ENCODE measurements at places on chromosomes 2 and 18.

GRCh38 chr2:19369341-19369955 is 11.0 kb upstream of the OSR1 start:
- no peak for DNase-seq

DNA sequence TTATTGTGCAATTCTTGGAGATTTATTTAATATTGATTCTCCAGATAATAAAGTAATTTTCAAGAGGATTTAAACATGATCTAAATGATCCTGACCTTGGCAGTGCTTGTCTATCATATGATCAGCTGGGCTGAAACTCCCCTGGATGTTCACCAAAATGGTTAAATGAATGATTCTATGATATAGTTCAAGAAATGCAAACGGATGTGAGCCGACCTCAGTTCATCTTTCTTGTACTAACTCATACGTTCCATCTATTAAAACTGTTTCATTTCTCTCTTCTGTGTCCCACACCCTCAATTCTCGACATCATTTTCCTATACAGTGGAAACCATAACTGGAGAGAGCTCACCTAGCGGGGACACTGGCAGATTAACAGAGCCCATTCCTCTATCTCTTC is 281.7 kb upstream of the CCDC68 start:
- no peak for DNase-seq

GRCh38 chr18:21991081-21991534 is 178.3 kb upstream of the GATA6 start:
- no peak for DNase-seq

DNA sequence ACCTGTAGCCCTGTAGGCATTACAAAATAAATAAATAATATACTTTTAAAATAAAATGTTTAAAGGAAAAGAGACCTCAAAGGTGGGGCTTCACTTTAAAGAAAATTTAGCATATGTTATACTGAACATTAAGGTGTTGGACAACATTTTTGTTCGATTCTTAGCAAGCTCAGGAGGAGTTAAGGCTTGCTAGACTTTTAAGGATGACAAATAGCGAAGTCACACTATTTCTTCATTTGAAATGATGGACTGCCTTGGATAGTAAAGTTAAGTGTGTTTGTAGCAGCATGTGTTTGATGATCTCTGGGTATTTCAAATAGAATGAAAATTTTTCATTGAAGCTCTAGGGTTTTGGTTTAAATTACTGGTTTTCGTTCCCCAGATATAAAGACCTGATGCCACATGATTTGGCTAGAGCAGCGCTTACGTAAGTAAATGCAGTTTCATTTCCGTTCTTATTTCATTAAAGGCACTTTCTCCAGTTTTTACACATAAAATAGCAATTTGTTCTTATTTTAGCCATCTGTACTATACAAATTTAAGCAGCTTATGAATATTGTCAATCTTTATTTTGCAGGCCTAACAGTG is 24.9 kb downstream of the HADHB start:
- DNase-seq, result no peak

DNA sequence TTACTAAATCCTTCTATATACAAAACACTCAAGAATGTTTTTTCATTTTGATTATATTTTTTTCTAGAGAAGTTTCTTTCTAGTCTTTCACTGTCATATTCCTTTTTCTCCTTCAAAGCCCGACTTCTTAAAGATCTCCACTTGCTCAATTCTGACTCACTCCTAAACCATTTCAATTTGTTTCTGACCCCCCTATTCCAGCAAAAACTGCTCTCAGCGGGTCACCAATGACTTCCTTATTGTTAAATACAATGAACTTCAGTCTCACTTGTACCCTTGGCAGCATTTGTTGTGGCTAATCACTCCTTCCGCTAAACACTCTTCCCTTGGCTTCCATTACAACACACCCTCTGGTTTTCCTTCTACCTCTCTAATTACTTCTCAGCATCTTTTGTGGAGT is 111.1 kb upstream of the RBBP8 start:
- no peak for DNase-seq

DNA sequence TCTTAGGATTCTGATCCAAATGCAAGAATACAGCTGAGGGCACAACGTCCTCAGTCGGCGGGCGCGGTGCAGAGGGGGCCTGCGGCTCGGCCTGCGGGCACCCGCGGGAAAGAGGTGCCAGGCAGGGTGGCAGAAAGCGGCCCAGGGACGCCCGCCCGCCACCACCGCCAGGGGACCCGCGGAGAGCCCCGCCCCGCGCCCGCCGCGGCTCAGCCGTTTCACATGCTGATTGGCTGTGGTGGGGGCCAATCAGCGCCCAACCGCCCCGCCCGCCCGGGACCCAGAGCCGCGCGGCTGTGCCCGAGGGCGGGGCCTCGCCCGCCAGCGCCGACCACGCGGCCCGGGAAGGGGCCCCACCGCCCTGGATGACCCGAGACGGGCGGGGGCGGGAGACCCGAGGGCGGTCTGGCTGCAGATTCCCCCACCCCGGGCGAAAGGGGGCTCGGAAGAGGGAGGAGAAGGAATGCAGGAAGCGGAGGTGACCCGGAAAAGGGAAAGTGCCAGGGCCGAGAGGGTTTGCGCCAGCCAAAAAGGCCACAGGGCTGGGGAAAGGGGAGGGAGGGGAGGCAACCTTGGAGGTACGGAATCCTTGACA is 8.0 kb downstream of the IRS1 start:
- DNase-seq, result peak; percentile 78

GRCh38 chr18:57816208-57816954 is 13.3 kb upstream of the ATP8B1 start:
- no peak for DNase-seq

DNA sequence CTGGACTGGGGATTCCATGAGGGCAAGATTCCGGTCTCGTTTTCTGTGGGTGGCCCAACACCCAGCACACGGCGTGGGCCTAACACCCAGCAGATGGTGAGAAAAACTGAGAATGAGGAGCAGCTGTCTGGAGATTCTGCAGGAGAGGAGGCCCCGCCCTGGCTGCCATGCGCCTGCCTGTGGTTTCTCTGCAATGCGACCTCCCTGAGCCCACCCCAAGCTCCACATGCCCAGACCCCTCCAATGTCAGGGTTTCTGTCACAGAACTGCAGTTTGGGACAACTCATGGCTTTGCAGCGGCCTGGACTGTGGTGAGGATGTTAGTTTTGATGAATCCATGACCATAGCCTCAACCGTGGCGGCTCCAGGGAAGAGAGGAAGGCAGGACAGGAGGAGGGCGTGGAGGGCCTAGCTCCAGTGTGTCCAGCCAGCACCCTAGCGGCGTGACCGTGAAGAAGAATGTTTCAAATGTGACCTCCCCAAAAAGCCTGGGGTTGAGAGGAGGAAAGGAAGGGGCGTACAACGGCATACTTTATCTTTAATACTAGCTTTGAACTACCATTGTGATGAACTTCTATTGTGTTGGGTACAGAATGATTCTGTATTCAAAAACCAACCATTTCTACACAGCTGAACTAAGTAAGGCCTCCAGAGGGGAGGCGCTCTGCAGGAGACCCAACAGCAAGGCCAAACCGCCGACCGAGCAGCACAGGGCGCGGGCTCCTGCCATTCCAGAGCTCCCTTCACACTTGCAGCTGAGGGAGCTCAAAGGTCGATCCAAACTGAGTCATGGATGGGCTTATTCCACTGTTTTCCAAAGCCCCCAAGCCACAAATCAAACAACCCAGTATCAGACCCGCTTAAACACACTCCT is 3.4 kb downstream of the PXDN start:
- DNase-seq, result no peak

GRCh38 chr2:167212014-167212648 is 323.9 kb downstream of the XIRP2 start:
- no peak for DNase-seq

- no peak for DNase-seq
These were observed 2.5 kb downstream of the VIT start for GRCh38 chr2:36698993-36699392.

GRCh38 chr2:94996305-94997100 is 29.0 kb upstream of the MAL start:
- DNase-seq, result no peak

DNA sequence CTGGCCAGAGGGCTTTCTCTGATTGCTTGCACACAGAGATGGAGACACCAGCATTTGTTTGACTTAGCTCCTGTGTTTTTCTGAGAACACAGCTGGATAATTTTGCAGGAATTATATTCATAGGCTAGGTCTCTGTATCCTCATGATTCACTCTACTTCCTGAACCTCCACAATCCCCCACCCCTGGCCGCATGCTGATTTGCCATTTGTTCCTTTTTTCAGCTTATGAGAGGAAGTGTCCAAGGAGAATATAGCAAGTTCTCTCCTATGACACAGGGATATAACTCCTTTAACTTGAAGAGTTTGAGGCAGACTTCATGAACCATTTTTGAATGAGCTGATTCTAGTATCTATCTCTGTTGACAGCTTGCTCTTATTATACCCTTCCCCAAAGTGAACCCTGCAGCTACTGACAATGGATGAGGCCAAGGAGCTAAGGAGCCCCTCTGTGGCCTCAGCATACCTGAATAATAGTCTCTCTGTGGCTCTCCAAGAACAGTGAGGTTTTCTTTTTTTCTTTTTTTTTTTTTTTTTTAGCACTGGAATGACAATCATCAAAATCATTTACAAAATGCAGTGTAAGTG is 15.4 kb downstream of the CAVIN2 start:
- no peak for DNase-seq

DNA sequence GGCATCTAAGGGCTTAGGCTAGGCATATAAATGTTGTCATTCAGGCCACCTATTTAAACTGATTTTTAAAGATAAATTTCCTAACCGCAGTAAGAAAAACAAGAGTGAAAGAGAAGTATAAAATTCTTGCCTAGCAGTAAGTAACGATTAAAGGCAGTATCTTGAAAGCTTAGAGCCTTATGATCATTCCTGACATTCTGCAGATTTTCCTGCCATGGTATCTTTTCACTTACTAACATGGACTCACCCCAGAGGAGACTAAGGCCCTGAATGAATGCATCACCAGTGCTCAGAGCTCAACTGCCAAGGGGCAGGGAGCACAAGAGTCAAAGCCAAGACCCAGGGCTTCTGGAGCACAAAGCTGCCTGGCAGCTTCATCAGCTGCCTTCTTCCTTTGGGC is 133.1 kb downstream of the GCA start:
- no peak for DNase-seq

- no peak for DNase-seq
These were observed 21.2 kb upstream of the EPAS1 start for GRCh38 chr2:46275995-46276394.

DNA sequence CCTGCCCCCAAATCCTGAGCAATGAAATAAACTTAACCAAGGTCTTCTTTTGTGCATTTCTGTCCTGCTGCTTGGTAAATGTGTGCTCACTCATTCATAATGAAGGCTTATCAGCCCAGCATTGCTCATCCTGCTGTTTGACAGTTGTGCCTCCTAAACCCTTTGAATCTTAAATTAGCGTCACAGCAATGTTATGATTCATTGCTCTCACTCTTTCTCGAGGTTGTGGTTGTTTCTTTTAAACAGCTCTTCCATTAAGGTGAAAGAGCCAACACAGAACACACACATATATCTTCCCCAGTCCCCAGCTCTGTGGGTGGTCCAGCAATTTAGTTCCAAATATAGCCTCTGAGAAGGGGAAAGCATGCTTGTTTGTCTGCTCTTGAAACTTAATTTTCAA is 84.0 kb downstream of the EVA1A start:
- no peak for DNase-seq

DNA sequence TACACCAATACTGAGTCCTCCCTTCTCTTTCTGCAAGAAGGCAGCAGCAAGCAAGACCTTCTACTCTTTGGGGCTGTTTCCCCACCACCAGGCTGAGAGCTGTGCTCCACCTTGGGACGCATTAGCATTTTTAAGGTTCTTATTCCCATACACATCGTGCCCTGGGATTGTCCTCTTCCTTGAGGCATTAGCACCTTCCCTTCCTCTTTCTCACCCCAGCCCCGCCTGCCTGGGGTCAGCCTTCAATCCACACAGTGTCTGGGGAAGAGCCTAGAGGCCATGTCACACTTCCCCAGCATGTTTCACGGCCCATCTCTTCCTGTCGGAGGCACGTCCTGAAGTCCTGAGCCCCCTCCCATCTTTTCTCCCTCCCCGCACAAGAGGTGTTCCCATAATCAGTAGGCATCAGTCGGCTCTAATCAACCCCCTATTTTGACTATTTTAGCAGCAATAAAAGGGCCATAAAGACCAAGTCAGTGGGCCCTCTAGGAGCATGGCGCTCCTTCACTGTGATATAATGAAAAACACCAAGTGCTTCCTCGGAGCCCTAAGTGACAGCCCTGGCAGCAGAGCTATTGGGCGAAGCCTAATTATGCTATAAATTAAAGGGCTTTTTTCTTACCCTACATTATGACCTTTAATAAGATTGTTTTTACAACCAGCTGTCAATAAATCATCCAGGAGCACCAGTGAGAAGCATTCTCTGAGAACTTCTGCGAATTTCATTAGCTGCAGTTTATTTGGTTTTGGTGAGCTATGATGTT is 55.0 kb upstream of the PKDCC start:
- DNase-seq, result no peak

DNA sequence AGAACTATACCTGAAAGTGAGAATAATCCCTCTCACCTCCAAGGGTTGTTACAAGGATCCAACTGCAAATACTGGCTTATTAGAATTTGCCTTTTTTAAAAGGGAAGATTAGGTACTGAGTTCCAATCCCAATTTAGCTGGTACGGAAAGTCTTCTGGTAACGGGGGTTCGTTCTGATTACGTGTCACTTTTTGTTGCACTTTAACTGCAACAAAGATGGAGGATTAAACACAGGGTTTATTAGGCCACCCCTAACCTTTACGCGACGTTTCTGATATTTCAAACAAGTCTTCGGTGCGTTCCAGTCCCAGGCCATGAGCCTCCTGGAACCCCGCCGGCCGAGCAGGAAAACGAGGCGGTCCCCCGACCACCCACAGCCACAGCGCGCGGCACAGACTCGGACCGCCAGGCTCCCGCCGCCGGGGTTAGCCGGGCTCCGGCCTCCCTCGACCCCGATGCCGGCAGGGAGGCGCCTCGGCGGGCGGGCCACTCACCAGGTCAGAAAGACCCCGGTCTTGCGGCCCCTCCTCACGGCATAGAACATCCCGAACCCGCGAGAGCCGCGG is 411 bp downstream of the RNASEH1 start:
- no peak for DNase-seq

GRCh38 chr2:215973954-215974699 is 39.2 kb downstream of the MREG start:
- DNase-seq, result no peak

All from D721Med (cell line).